ENCODE measurements at places on chromosomes 11 and 22.

DNA sequence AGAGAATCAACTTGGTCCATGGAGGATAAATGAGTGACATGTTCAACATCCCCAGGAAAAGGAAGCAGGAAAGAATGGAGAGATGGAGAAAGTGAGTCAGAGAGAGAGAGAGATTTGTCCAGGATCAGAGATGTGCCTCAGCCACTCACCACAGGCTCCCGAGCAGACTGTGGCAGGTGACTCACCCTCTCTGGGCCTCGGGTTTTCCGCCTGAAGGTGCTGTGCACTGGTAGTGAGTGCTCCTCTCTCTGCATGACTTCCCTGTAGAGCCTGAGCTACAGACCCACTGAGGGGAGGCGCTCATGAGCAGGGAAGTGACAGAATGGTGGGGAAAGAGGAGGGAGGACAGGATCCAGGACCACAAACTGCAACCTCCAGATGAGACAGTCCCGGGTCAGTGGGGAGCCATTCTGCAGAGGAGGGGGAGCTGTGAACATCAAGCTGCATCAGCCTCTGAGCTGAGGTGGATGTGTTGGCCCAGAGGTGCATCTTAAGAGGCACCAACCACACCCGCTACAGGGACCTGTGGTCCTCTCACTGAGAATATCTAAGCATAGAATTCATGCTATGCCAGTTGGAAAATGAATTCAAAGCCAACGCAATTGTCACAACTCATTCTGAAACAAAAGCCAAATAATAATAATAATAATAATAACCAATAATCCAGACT is 433.4 kb downstream of the BRD1 start:
- no peak for DNase-seq

DNA sequence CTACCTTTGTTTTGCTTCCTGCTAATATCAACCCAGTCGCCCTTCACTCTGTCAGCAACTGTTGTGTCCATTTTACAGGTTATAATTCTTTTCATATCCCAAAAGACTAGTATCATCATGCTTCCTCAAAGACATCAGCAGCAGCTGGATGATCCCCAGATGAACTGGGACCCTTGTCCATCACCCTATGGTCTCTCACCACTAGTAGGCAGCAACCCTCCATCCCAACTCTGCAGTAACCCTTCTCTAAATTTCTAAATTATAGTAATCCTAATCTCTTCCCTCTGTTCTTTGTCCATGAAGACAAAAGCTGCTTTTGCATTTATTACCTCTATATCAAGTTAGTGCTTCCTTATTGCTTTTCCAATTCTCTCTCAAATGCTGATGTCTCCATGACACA is 1025.8 kb downstream of the FAM181B start:
- DNase-seq, result no peak

DNA sequence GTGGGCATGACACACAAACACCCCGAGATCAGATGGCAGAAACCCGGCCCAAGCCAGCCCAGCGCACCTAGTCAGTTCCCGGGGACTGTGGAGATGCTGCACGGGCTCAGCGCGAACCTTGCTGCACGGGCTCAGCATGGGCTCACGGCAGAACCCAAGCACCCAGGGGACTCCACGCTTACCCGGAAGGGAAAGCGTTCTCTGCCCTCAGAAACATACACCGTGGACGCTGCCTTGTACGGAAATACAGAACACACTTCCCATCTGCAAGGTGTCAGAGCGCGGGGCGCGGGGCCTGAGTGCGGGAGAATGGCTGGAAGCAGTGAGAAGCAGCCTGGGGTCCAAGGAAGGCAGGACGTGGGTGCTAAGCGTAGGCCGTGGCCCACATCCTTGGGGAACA is 319.9 kb downstream of the NTM start:
- DNase-seq, result no peak

DNA sequence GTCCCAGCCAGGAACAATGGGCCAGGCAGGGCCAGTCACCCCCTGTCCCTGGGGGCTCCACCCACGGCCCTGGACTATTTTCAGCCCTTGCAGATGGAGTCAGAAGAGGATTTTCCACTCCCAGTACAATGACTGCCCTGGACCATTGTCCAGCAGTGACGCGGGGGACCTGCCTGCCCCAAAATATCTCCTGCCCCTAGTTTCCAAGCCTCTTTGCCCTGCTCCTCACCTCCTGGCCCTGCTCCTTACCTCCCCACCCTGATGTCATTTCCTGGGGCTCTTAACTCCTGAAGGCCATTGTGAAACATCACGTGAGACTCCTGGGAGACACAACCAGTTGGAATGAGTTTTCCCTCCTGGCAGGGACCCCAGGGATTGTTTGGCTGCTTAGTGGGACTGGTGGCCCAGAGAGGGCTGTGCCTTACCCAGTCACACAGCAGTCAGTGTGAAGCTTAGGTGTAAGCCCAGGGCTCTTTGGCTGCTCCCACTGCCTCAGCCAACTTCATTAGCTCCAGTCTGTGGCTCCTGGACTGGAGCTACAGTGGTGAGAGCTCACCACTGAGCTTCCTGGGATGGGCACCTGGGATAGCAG is 22.2 kb downstream of the P2RY2 start:
- DNase-seq, result no peak

GRCh38 chr11:65524014-65524740 is 706 bp upstream of the SCYL1 start:
- DNase-seq, result peak; percentile 53

DNA sequence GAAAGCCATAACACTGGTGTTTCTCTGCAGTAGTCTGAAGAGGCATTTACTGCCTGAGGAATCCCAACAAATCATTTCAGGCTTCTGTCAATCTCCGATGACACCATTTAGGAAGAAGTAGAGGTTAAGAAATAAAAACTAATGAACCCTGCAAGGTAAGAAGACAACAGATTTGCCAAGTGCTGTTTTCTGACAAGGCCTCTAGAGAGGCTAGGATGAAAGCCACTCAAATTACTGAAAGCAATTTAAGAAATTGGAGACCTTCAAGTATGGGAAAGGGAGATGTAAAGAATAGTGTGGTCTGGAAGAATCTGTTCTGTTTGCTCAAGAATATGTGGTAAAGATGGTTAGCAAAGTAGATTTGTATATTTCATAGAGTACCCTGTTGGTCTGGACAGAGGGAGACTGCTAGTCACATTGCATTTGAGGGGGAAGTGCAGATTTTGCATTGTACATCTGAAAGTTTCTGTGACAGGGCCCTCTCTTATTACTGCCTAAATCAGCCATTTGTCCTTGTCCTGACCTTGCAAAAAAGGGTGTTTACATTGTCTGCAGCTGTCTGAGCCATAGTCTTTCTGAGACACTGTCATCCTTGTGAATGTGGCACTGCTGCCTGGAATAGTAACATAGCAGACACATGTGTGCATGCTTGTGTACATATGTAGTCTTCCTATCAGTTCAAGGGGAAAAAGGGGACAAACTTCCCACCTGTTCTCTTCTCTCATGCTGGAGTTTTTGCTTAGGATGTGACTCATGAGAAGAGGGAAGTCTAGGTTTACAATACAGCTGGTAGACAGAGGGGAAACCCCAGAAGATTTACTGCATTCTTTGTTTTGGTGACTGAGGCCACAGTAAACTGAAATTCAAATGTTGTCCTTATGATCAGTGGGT is 640.2 kb upstream of the KIRREL3 start:
- DNase-seq, result no peak

DNA sequence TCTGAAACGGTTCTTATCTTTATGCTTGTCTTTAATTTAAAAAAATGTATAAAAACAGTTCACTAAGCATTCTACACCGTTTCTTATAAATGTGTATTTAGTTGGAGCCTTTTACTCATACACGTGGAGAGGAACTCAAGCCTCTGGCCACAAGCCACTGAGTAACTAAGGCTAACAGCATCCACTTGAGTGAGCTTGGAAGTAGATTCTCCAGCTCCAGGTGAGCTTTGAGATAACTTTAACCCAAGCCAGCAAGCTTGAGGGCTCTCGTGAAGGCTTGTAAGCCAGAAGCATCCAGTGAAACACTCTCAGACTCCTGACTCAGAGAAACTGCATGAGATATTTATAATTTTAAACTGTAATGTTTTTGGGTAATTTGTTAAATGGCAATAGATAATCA is 82.6 kb downstream of the ARHGAP20 start:
- DNase-seq, result no peak

DNA sequence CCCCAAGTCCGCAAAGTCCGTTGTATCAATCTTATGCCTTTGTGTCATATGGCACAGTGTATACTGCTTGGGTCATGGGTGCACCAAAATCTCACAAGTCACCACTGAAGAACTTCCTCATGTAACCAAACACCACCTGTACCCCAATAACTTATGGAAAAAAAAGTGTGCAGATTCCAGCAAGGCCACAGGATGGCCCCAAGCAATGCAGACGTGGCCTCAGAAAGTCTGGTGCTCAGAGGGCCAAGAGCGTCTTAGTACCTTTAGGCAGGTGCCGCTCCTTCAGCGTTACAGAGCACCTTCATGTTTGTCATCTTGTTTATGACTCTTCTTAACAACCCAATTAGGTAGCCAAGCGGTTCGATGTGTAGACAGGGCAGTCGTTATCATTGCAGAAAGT is 65.3 kb downstream of the PRDM11 start:
- DNase-seq, result no peak

DNA sequence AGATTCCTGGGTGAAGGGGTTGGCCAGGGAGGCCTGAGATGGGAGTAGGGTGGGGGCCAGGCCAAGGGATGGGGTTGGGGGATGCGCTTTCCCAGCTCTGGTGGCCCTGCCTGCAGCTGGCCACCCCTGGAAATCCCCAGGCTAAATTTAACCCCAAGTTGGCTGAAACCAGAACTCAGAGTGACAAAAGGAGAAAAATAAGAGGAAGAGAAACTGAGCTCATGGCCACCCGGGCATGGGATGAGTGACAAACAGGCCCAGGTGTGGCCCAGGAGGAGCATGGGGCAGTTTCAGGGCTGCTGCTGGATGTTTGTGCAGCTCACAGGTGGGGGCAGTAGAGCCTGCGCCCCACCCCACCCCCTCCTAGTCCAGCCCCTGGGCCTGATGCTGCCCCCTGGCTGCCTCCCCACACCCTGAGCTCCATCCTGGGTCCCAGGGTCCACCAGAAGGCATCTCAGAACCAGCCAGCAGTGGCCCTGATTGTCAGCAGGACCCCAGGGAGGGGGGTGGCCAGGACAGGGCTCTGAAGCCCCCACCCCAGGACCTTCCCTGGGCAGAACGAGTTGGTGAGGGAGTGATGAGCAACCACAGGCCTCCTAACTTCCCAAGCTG is 48.0 kb downstream of the IGLL5 start:
- DNase-seq, result no peak

- DNase-seq, result no peak
These were observed 27.8 kb downstream of the MORC2 start for GRCh38 chr22:30940685-30941362.

DNA sequence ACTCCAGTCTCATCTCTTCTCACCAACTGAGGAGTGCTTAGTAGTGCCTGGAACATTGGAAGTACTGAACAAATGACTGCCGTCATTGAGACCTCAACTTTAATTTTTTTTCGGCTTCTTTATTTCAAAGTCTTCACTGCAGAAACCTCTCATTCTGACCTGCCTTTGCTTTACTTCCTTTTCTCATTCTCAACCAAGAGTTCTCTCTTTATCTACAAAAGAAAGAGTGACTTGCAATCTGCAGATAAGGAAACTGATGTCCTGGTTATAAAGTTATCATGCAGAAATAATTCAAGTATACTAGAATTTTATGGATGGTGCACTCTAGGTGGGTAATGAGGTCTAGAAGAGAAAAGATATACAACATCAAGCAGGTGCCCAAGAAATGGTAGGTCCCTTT is 1.2 kb upstream of the EED start:
- DNase-seq, result no peak

- no peak for DNase-seq
These were observed 51.0 kb downstream of the TEAD1 start for GRCh38 chr11:12725055-12725862.

DNA sequence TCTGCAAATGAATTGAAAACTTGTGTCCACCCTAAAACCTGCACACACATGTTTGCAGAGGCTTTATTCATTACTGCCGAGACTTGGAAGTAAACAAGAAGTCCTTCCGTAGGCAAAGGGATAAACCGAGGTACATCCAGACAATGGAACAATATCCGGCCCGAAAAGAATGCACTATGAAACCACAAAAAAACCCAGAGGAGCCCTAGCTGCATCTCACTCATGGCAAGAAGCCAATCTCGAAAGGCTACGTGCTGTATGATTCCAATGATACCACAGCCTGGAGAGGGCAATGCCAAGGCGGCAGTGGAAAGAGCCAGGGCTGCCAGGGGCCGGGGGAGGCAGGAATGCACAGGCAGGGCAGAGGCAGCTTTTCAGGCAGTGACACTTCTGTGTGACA is 3.2 kb upstream of the MRPL23 start:
- DNase-seq, result no peak

- DNase-seq, result no peak
These were observed 1.3 kb downstream of the RBM4B start for GRCh38 chr11:66676282-66676919.

DNA sequence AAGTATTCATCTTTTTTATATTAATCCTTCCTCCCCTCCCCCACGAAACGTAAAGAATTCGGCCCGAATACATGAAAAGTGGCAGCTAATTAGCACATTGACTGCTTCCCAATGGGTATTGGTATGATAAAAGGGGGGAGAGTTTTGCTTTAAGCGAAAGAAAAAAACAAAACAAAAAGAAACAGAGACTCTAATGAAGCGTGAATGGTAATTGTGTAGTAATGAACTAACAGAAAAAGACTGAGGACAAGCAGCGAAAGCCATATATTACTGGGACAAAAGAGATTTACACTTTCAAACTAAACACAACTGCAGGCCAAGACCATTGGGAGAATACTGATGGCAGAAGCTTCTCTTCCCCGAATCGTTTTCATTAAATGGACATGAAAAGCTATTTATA is 2.5 kb downstream of the DBX1 start:
- no peak for DNase-seq

DNA sequence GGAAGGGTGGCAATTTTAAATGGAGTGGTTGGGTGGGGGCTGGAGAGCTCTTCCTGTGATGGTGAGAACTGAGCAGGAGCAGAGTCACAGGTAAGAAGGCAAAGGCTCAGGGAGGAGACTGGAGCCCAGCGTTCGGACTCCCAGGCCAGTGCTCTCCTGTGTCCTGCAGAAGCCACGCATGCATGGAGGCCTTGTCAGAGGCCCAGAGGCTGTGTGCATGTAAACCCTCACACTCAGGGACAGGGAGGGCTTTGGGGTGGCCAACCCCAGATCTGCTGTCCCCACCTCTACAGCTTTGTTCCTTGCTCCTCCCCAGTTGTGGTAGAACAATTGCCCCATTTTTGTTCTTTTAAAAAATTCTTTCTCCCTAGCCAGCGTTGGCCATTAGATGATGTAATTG is 130.4 kb upstream of the PARVA start:
- DNase-seq, result no peak

- DNase-seq, result no peak
These were observed 36.9 kb upstream of the POLA2 start for GRCh38 chr11:65224930-65225278.

Measured in NCI-H1092 (cell line).